Suppressor macrophage treated with lipopolysaccharide for 4 hours (primary cell): ENCODE measurements at places on chromosomes 6 and 20.

- peak; percentile 78 for DNase-seq
These were observed 31.0 kb downstream of the IBTK start for GRCh38 chr6:82216549-82216948.

- no peak for DNase-seq
These were observed 100.4 kb upstream of the NAA20 start for GRCh38 chr20:19916531-19917485.

- no peak for DNase-seq
These were observed 9.3 kb upstream of the RNGTT start for GRCh38 chr6:88972504-88973423.

GRCh38 chr6:132464538-132465256, 48.2 kb downstream of the STX7 start:
- no peak for DNase-seq
